Osteoblast (primary cell): ENCODE measurements at places on chromosomes 3 and 15. TPM values are rescaled to one million over a fixed set of nuclear protein-coding genes. Genes with fewer than 3 reads are reported as not detected.

- DNase-seq, result peak; percentile 71
Measured at GRCh38 chr3:78919021-78919755, 848.6 kb downstream of the ROBO1 start.

DNA sequence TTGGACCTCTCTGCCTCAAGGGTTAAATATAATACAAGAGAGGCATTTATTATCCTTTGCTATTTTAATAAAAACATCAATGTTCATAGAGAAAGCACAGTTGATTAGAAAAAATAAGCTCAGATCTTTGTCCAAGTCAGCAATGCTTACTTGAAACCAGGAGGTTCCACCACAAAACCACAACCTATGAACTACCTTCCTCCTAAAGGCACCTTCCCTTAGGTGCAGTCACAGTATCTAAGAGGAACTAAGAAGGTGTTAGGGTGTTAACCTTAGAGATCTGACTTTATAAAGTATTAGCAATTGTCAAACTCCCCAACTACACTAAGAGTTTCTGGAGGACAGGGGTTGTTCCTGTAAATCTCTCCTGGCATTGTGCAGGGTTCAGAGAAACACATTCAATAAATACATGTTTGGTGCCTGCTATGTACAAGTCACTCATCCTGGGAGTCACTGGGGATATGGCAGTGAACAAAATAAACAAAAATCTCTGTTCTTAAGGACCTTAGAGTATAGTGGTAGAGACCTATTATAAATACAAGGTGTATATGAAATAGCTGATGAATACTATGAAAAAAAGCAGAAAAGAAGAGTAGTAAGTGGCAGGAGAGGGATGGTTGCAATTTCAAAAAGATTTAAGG is 208.6 kb downstream of the NFKBIZ start:
- no peak for DNase-seq

DNA sequence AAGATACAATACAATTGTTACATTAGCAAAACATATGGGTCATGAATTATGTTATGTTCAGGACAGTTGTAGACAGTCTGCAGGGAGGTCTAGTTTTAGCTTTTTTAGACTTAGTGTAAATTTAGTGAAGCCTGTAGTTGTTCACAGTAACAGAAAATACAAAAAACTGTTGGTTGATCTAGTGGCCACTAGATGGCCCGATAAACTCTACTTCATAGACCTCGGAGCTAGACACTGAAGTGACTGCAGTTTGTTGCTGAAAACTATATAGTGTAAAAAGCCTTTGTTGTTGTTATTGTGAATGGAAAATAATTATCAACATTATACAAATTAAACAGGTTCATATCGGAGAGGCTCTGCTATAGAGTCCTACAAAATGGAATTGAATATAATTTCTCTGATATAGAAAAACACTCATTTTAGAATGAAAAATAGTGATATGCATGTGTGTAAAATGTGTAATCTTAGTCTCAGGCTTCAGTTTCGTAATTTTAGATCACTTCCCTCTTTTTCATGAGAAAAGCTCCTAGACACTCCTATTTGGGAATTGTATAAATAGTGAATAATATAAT is 18.3 kb downstream of the MAGEL2 start:
- DNase-seq, result peak; percentile 72

RHO gene
- total RNA-seq, result not detected in 2 replicates

GRCh38 chr3:127706312-127706711 is 33.6 kb downstream of the ABTB1 start:
- DNase-seq, result no peak

GRCh38 chr15:44633603-44634002 is 29.9 kb downstream of the SPG11 start:
- DNase-seq, result no peak

GRCh38 chr3:172466553-172467130 is 18.4 kb upstream of the GHSR start:
- DNase-seq, result no peak

DNA sequence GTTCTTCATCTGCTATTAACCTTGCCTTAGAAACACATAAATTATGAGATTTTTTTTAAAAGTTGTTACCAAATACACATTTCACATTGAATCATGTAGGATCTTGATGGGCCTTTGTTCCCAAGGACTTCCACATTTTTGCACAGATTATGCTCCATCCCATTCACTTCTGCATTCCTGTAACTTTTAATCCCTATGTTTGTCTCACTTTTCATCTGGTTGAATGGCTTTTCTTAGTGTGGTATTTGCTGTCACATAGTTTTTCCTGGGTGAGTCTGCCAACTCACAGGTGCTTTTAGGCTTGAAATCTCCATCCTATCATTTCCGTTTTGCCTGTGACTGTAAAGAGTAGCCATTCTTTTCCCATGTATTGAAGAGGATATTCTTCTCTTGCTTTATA is 297.2 kb upstream of the TPRG1 start:
- no peak for DNase-seq

GRCh38 chr3:43372007-43372740 is 85.8 kb downstream of the SNRK start:
- DNase-seq, result no peak

GRCh38 chr15:35181538-35181937 is 96.4 kb upstream of the NANOGP8 start:
- peak; percentile 65 for DNase-seq

TGM4 gene
- total RNA-seq, result not detected in 2 replicates

STAC gene
- total RNA-seq, result 3.3 and 6.5 TPM in 2 replicates

DNA sequence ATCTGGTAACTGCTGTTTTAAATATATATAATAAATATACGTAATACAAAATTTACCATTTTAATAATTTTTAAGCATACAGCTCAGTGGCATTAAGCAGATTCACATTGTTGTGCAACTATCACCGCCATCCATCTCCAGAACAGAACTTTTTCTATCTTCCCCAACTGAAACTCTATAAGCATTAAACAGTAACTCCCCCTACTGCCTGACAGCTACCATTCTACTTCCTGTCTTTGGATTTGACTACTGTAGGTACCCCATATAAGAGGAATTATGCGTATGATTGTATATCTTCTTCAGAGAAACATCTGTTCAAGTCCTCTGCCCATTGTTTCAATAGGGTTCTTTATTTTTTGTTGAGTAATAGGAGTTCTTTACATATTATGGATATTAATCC is 36.8 kb downstream of the EID1 start:
- DNase-seq, result no peak

SLC28A1 gene
- total RNA-seq, result not detected in 2 replicates

DNA sequence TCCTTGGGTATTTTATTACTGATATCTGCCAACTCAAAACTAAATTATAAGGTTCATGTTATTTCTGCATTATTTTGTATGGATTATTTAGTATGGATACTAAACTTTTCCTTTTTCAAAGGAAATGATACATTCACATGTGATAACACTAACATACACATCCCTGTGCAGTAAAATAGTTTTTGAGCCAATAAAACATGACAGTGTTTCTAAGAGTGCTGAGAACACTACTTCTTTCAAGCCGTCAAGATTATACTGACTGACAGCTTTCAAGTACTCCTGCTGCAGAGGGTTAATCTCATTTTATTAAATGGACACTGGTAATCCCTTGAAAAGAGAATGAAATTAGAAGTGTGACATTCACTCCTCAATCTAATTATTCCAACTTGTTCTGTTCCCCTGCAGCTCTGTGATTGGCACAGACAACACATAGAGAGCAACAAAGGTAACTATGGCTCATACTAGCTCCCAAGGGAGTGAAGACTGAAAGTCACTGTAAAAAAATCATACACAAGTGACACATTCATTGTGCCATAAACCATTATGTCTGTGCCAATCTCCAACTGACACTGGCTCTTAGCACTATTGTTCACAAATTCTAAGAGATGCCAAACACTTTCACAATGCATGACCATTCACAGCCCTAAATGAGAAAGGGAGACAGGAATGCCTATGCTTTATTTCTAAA is 468.6 kb downstream of the SHQ1 start:
- DNase-seq, result no peak

ZPLD1 gene
- under 0.01 TPM in 1 of 2 replicates, not detected in the other for total RNA-seq

CCK gene
- total RNA-seq, result not detected in 2 replicates

DNA sequence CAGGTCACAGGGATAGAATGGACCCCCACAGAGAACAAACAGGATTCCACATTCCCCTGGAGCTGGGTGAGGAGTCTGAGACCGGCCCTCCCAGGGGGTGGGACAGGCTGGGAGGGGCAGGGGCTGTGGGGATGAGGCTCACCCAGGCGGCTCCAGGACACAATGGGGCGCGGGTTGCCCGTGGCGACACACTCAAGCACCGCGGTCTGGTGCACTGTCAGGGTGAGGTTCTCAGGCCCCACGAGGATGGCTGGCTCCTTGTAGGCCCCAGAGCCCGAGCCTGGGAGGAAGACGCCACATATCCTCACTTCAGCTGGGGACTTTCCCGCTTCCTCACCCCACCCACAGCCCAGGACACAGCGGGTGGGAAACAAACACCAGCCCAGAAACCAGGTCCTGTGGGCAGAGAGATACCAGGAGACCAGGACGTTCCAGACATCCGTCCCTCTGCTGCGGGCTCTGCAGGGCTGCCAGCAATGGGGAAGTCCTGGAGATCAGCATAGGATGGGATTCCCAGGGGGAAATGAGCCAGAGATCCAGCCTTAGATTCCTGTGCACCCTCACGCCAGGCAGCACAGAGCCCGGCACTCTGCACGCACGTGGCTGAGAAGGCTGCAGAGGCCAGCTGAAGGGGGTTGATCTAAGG is 30.2 kb downstream of the RNU5B-1 start:
- DNase-seq, result peak; percentile 62

DNA sequence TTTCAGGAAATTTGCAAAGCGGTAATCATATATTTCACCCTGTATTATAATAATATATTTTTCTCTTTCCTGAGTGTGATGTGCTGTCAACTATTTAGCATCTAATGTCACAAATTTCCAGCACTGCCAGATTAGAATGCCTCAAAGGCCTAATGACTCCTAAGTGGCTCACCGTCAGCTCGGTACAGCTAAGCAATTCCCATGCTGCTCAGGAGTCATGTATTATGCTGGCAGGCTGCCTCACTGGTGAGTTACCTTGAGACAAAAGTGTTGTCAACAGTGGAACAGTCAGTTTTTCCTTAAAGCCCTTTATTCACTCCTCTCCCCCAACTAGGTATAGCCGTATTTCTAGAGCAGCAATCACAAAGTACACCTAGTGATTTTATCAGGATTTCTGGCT is 83.6 kb downstream of the NSUN3 start:
- no peak for DNase-seq

- no peak for DNase-seq
Measured at GRCh38 chr3:72533591-72534473, 314.4 kb downstream of the SHQ1 start.

PYGO1 gene
- total RNA-seq, result 15.6 and 18.0 TPM in 2 replicates

- no peak for DNase-seq
Measured at GRCh38 chr15:62512904-62513303, 347.8 kb upstream of the C2CD4B start.

- no peak for DNase-seq
Measured at GRCh38 chr3:167162083-167162482, 218.0 kb downstream of the ZBBX start.

- DNase-seq, result no peak
Measured at GRCh38 chr15:77482570-77482969, 61.9 kb downstream of the HMG20A start.

- DNase-seq, result no peak
Measured at GRCh38 chr3:155204851-155205250, 88.6 kb downstream of the STRIT1 start.

DNA sequence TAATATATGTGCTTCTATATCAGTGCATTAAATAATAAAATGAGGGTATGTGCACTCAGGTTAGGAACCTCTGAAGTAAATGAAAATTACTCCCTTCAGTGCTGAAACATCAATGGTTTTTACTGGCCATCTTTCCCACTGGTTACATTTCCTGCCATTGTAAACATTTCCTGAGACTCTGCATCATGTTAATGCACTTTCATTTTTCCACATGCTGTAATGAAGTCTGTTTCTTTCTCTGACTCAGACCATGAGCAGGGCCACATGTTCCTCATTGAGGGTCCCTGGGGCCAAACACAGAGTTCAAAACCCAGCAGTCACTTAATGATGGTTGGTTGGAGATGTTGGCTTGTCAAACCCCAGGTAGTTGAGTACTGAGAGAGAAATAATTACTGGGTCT is 15.3 kb downstream of the FAM3D start:
- DNase-seq, result peak; percentile 56

TEX9 gene
- total RNA-seq, result 11.2 and 12.7 TPM in 2 replicates

RAB6B gene
- total RNA-seq, result 0.59 and 0.72 TPM in 2 replicates

GRIP2 gene
- total RNA-seq, result under 0.01 and 1.4 TPM in 2 replicates

GRCh38 chr15:40808861-40809450 is 1.7 kb upstream of the DNAJC17 start:
- DNase-seq, result no peak

BOC gene
- 22.8 and 29.2 TPM in 2 replicates for total RNA-seq

- DNase-seq, result no peak
Measured at GRCh38 chr3:107142786-107143575, 234.3 kb upstream of the CCDC54 start.

- no peak for DNase-seq
Measured at GRCh38 chr3:136465296-136465695, 215.2 kb downstream of the PCCB start.

DNA sequence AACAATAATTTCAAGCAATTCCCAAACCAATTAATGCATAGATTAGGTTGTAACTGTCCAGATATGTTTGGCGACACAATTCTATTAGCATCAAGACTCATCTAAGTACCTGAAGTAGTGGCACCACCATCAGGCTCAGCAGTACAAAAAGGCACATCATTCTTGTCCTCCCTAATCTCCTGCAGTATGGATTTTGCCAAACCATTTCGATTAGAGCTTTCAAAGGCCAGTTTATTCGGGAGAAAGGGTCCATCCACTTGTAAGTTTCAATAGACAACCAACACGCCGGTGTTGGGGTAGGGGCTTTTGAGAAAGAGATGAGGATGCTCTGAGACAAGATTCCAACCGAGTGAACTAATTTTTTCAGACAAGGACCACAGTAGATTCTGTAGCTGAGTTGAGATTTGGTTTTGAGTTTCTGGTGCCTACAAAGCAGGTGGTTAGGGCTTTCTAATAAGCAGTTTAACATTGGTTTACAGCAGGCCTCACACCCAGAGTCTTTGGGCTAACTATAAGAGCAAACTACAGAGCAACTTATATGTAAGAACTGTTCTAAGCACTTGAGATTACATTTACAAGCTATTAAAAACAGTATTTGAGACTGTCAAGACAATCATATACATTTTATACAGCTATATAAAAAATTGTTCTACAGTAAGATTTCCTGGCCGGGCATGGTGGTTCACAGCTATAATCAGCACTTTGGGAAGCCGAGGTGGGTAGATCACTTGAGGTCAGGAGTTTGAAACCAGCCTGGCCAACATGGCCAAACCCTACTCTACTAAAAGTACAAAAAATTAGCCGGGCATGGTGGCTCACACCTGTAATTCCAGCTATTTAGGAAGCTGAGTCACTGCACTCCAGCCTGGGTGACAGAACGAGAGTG is 4.5 kb downstream of the RPL22L1 start:
- peak; percentile 18 for DNase-seq

- DNase-seq, result no peak
Measured at GRCh38 chr3:81436182-81436581, 325.3 kb downstream of the GBE1 start.

STX19 gene
- under 0.01 TPM in 1 of 2 replicates, not detected in the other for total RNA-seq

- DNase-seq, result no peak
Measured at GRCh38 chr15:100680726-100681125, 78.3 kb downstream of the ASB7 start.

- DNase-seq, result peak; percentile 75
Measured at GRCh38 chr3:13927295-13927694, 47.4 kb upstream of the WNT7A start.

SLC6A11 gene
- total RNA-seq, result not detected in 2 replicates

GRCh38 chr3:17501745-17502144 is 240.7 kb downstream of the TBC1D5 start:
- DNase-seq, result no peak

GRCh38 chr3:65473736-65474135 is 565.0 kb downstream of the MAGI1 start:
- DNase-seq, result no peak

GRCh38 chr15:73955326-73955725 is 29.1 kb downstream of the LOXL1 start:
- DNase-seq, result peak; percentile 27
